ENCODE measurements at places on chromosomes 7 and 10.

DNA sequence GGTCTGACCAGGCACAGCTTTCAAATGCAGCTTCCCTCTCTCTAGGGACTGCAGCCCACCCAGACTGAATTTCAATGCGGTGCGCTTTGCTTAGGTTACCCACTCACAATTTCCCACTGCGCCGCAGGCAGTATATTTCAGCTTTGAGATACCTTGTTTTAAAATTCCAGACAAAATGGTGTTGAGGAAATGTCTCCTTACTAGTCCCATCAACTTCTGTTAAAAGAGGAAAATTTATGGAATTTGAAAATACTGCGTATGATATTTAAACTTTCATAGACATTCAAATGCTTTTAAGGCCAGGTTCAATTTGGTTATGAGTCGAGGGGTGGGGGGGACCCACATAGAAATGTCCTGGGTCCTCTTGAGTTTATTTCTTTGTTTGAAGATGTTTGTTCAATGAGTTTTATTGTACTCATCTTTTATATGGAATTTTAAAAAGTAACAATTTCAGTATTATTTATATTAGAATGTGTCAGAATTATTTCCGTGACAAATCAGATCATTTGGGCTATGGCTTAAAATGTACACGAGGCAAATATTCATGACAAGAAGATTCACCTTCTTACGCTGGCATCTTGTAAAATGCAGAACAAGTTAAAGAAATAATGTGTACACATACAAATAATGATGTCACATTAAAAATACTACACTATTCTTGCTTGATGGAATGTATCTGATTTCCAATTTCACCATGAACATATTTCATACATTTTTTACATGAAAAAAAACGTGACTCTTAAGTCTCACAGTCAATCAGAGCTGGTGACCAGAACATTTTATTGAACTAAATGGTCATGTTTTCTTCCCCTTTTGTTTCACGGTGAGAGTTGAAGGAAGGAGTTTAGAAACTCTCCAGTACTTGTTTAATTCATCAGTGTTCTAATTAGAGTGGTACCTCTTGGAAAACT, 1.3 kb downstream of the IKZF1 start:
- no peak for DNase-seq

GRCh38 chr7:55087521-55087961, 68.7 kb downstream of the EGFR start:
- peak; percentile 57 for DNase-seq

- DNase-seq, result no peak
Measured at GRCh38 chr7:94621120-94621519, 34.8 kb downstream of the SGCE start.

- DNase-seq, result no peak
Measured at GRCh38 chr10:6328699-6329423, 126.1 kb downstream of the PFKFB3 start.

- DNase-seq, result peak; percentile 98
Measured at GRCh38 chr10:44752451-44753441, 158.4 kb upstream of the TMEM72 start.

GRCh38 chr7:158595068-158595467, 7.4 kb upstream of the PTPRN2 start:
- DNase-seq, result no peak

- no peak for DNase-seq
Measured at GRCh38 chr10:37146443-37146842, 21.0 kb downstream of the ANKRD30A start.

- DNase-seq, result no peak
Measured at GRCh38 chr7:1544896-1545416, 11.0 kb downstream of the TMEM184A start.

DNA sequence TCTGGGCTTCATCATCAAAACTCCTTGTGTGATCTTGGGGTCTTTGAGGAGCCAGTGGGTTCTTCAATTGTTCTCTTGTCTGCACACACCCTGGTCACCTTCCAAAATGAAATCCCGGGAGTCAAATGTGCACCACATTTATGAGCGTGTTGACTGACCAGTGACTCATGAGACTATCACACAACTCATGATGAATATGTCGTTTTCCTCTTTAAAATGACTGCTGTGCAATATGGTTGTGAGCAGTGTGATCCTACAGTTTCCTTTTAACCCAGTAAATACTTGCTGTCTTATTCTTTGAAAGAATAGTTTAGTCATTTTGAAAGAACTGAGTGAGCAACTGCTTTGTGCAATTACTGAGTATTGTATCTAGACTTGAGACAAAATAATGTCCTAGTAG, 149.2 kb downstream of the DYNC1I1 start:
- DNase-seq, result no peak

- no peak for DNase-seq
Measured at GRCh38 chr10:13820964-13821337, 234.2 kb downstream of the PRPF18 start.

- no peak for DNase-seq
Measured at GRCh38 chr7:34019301-34019790, 114.0 kb downstream of the BMPER start.

- DNase-seq, result no peak
Measured at GRCh38 chr7:69871886-69872569, 273.8 kb downstream of the AUTS2 start.

GRCh38 chr10:79248341-79249185, 98.7 kb upstream of the PPIF start:
- no peak for DNase-seq

- DNase-seq, result no peak
Measured at GRCh38 chr10:93068411-93069244, 5.1 kb upstream of the CYP26A1 start.

Measured in kidney glomerular epithelial cell (primary cell).